ENCODE measurements at places on chromosomes 2 and 18.

DNA sequence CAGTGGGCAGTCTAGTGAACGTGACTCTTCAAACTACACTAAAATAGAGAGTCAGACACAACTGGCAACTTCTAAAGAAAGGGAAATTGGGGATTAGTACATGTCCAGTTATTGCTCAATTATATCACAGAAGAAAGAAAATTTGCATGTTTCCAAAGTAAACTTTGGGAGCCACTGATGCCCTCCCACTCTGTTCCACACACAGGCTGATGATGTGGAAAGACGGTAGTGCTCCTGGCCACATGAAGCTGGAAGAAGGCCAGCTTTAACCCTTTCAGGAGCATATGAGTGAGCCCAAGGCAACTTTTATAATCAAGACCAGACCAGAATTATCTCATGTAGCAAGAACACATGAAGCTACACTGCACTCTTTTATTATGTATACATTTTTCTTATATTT is 141.0 kb downstream of the NR4A2 start:
- no peak for DNase-seq

DNA sequence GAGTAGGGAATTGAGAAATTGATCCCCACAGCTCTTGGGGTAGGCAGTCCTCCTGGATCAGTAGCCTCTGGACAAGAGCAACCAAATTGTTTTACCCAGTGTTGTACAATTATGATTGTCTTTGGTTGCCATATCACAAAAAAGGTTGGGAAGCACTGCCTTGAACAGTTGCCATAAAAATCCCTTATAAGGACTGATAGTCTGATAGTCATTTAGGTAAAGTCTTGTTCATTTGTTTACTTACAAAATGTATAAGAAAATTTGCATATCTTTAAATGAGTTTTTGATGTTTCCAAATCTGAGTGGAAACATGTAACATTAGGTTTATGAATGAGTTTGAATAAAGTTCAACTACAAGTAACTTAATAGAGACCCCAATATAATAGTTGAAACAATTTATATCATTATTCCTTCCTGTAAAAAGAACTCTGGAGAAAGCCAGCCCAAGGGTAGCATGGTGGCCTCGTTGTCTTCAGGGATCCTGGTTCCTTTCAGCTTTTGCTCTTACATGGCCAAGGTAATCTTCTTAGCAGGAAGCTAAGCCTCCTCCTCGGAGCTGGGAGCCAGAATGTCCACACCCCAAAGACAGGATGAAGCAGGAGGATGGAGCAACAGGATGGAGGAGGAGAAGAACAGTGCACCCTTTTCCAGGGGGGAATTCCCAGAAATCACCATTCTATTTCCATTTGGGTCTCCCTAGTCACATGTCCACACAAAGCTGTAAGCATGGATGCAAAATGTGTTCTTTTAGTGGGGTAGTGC is 35.7 kb upstream of the NEMP2 start:
- no peak for DNase-seq

DNA sequence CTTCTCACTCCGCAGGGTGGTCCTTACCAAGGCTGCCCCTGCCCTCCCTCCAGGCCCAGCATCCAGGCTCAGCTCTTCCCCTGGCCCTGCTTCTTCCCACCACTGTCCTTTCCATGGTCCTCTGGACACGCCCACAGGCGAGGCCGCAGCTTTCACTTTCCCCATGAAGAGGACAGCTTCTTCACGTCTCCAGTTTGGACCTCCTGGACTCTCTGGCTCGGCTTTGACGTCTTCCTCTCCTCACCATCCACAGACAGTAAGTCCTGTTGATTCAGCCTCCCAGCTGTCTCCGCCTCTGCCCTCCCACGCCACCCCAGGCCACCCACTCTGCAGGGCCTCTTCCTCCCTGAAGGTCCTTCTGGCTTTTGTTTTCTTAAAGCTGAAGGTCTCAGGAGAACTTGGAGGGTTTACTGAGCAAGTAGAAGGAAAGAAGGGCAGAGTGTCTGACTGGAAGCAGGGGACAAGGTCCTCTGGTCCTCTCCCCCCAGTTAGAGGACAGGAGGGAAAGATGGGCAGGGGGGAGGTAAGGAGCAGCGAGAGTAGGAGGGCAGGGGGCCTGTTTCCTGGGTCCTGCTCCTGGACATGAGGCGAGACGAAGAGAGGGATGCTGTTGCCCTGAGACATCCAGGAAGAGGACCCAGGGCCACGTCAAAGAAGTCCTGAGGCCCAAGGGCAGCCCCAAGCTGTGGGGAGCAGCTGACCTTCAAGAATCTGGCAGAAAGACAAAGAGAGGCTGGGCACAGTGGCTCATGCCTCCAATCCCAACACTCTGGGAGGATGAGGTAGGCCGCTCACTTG is 24.7 kb upstream of the NMUR1 start:
- DNase-seq: peak; percentile 41

- no peak for DNase-seq
Measured at GRCh38 chr18:12638644-12639124, 19.2 kb downstream of the SPIRE1 start.

- no peak for DNase-seq
Measured at GRCh38 chr2:105294046-105294445, 35.5 kb downstream of the TGFBRAP1 start.

DNA sequence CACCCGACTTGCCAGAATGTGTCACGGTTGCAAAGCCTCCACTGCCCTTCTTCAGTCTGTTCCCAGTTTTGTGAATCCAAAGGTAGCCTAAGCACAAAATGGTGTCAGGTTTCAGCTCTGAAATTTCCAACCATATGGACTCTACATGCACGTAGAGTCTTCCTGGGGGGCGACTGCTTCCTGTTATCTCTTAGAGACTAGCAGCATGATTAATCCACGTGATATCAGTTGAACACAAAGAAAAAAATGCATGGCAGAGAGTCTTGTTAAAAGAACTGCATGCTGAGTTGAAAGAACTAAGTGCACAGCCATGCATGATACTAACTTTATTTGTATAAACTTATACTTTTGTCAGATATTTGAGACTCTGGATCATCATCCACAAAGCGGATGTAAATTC is 404.4 kb downstream of the SOCS6 start:
- DNase-seq: no peak

- no peak for DNase-seq
Measured at GRCh38 chr2:95052307-95052706, 26.8 kb downstream of the MAL start.

DNA sequence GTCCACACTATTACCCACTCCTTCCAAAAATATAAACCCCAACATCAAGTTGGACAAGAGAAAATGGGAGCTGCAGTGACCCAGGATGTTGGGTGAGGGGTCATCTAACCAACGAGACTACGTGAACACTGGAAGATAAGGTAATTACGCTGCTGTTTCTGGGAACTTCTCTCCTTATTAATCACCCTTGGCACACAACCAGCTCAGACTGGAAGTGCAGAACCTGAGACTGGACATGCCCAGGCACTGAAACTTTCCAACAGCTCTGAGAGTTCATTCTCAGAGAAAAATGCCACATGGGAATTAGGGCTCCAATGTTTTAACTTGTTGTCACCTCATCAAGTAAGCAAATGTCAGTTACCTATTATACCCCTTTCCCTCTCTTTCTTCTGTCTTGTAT is 135.3 kb downstream of the CCDC148 start:
- no peak for DNase-seq

DNA sequence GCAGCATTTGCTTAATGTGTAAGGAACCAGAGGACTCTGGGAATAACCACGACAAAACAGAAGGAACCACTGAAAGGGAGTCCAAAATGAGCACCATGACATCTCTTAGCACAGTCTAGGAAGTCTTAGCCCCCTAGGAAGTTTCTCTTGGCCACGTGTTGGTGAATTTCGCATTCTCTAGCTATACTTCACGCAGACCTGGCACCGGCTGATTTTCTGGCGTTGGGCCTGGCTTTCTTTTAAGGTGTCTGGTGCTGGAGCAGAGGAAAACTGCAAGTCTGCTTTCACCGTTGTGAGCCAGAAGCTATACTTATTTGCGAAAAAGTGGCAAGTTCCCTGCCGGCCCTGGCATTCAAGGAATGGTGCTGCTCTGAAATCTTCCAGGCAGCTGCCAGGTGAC is 156.9 kb downstream of the COL4A4 start:
- no peak for DNase-seq

GRCh38 chr2:213317929-213318328 is 33.7 kb downstream of the SPAG16 start:
- no peak for DNase-seq

DNA sequence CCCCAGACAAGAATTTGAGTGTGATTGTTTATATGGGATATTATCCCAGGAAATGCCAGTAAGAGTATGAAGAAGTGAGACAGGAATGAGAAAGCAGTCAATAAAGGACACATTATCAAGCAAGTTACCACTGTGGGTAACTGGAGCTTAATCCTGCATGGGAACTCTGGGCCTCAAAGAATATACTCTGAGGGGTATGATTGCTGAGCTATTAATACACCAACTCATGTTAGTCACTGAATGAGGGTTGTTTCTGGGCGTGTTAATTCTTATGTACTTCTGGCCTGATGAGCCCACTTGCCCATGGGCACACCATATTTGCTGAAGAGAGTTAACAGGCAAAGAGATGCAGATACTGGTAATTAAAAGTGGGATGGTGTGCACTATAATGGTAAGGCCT is 26.6 kb upstream of the PAIP2B start:
- no peak for DNase-seq

GRCh38 chr2:188969651-188970050 is 4.5 kb upstream of the COL3A1 start:
- no peak for DNase-seq

- DNase-seq: no peak
Measured at GRCh38 chr2:181112916-181113315, 132.5 kb downstream of the UBE2E3 start.

- DNase-seq: no peak
Measured at GRCh38 chr2:110819711-110820110, 87.3 kb downstream of the ACOXL start.

GRCh38 chr18:6039055-6039454 is 143.7 kb upstream of the TMEM200C start:
- no peak for DNase-seq

DNA sequence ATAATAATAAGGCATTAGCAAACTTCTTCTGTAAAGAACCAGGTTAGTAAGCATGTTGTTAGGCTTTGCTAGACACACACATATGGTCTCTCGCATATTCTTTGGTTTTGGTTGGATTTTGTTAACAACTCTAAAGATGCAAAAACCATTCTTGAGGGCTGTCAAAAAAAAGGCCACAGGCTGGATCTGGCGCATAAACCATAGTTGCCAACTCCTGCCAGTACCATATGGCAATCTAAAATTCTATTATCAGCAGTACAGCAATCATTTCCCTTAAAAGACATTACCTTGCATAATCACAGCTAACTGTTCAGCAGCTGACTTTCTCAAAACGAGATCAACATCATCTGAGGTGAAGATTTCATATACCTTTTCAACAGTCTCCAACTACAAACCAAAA is 63.5 kb downstream of the RTTN start:
- no peak for DNase-seq

DNA sequence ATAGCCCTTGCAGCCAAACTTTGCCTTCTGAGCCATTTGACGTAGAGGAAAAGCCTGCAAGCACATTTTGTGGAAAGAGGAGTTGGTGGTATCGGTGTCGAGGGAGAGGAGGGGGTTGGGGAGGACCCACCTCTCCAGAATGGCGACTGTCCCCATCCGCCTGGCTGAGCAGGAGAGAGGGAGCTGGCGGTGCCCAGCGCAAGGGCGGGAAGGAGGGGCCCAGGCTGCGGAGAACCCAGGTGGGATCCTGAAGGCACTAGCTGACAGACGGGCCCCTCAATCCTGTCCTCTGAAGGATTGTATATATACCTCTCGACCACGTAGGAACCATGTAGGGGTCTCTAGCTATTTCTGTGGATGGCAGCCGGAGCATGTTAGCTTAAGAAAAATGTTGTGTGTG is 200.3 kb downstream of the LOXHD1 start:
- no peak for DNase-seq

GRCh38 chr2:88690591-88691338 is 708 bp upstream of the RPIA start:
- peak; percentile 64 for DNase-seq

DNA sequence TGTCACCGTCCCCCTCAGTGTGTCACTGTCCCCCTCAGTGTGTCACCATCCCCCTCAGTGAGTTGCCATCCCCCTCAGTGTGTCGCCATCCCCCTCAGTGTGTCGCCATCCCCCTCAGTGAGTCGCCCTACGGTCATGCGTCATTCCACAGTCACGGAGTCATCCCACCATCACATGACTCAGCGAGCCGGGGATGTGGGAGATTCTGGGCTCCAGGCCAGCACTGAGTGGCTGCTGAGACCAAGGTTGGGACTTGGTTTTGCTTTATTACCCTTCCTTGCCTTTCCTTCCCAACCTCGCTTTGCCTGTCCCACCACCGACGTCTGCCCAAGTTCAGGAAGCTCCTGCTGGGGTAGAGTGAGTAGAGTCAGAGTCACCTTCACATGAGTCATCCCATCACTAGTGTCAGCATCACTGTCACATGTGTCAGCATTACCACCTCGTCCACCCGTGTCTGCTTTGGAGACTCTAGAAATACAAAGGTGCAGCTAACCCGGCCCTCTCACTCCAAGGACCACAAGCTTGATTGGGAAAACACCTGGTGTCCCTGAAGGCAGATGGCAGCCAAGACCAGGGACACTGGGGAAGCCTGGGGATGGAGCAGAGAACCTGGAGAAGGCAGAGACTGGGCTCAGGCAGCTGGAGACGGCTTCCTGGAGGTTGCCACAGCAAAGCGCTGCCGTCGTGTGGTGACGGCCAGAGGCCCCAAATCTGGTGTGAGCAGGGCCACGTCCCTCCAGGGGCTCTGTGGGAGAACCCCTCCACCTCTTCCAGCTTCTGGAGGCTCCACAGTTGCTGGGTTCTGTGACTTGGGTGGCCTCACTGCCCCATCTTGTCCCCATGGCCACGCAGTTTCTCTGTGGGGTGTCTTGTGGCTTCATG is 485.2 kb upstream of the SALL3 start:
- DNase-seq: no peak

GRCh38 chr2:98102878-98103277 is 15.9 kb downstream of the VWA3B start:
- DNase-seq: no peak

GRCh38 chr2:138237667-138238384 is 263.7 kb upstream of the SPOPL start:
- DNase-seq: peak; percentile 3

DNA sequence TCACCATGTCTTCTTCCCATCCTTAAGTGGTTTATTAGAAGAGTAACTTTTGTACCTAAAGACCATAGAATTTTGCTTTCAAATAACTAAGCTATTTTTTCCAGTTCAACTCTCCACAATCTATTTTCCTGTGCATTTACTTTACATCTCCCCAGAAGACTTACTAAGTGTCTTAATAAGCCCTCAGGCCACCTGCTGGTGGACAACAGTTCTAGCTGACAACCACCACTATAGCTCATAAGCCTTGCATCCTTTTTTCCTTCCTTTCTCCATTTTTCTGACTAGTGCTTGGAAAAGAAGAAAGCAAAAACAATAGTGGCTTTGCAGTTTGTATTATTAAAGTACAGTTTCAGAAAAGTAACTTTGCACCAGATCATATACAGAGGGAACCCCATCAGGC is 149.5 kb upstream of the TMEM200C start:
- no peak for DNase-seq
